T-helper 2 cell (primary cell): ENCODE measurements at places on chromosomes 5 and 9.

GRCh38 chr5:84986688-84987087 is 602.0 kb upstream of the EDIL3 start:
- no peak for DNase-seq

DNA sequence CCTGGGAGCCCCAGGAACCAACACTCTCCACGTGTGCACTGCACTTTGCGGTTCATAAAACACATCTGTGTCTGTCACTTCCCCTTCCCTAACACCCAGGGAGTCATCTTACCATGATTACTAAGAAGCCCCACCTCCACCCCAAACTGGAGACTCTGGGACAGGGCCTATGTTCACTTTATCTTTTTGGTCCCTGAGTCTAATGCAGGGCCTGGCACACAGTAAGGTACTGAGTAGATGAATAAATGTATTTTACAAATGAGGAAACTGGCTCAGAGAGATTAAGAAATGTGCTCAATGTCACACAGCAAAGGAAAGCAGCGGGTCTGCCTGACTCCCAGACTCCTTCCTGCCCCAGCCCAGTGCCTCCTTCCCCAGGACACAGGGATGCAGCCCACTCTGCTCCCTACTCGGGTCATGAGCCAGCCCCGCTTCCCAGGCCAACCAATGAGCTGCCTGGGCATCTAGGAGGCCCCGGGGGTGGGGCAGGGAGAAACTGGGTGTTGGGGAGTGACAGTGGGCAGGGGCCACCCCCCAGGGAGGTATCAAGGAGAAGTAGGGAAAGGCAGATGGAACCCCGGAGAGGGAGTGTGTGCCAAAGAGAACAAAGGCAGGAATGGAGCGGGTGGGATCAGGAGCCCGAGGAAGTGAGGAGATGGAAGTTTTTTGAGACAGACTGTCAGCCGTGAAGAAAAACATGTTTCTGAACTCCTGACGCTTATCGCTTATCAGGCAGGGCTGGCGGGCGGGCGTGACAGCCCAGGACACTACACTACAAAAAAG is 30.5 kb downstream of the SHB start:
- no peak for DNase-seq

DNA sequence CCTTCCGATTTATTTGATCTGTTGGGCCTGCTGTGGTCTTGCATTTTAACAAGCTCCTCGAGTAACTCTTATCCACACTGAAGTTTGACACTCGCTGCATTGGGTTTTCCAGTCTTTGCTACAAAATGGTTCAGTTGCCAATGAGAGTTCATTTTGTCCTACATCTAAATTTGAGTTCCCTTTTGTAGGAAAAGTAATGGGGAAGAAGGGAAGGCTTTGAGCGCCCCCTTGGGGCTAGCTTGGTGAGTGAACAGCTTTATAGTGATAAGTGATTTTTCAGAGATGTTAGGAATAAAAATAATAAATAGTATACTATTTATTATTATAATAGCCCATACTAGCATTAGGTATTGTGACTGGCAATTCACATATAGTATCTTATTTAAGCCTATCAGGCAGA is 89.9 kb upstream of the GNAQ start:
- peak; percentile 13 for DNase-seq

DNA sequence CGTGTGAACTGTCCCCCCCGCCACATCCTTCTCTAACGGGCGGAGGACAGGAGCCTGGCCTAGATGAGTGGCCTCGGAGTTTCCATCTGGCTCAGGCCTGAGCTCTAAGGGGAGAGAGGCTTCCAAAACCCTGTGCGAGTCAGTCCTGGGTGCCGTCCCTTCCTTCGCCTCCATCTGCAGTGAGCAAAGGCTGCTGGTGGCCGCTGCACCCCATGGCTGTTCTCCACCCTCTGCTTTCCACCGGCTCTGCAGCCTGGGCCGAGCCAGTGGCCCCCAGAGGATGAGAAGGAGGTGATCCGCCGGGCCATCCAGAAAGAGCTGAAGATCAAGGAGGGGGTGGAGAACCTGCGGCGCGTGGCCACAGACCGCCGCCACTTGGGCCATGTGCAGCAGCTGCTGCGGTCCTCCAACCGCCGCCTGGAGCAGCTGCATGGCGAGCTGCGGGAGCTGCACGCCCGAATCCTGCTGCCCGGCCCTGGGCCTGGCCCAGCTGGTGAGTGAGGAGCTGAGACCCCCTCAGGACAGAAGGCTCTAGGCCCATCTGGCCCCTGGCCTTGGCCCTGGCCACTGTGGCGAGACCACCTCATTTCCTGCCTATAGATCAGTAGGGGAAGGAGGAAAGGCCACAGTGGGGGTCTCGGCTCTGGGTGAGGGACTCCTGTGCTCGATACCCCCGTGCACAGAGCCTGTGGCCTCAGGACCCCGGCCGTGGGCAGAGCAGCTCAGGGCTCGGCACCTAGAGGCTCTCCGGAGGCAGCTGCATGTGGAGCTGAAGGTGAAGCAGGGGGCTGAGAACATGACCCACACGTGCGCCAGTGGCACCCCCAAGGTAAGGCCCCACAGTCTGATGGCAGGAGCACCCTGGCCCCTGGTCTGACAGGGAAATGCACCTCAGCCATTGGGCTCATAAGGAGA is 3.0 kb downstream of the PKN3 start:
- no peak for DNase-seq

GRCh38 chr5:74286734-74287695 is 353.5 kb downstream of the ENC1 start:
- DNase-seq: no peak

- no peak for DNase-seq
These were observed 302.6 kb downstream of the ACTL7B start for GRCh38 chr9:108553111-108553635.

DNA sequence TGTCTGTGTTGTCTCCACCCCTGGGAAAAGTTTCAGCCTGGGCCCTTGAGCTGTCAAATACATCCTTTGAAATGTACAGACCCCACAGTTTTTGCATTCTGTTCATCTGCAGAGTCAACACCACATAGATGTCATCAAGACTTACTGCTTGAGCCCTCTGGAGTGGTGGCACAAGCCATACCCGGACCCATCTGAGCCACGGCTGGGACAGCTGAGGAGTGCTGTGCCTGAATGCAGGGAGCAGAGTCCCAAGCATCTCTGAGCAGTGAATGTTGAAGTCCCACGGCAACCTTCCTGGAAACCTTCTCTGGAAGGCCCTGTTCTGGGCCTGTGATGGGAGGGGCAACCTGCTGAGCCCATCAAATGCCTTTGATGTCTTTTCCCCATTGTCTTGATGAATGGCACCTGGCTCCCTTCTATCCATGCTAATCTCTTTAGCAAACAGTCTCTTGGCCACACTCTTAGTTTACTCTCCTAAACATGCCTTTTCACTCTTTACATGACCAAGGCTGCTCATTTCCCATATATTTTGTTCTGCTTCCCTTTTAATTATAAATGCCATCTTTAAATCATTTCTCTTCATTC is 92.5 kb downstream of the ATPSCKMT start:
- DNase-seq: no peak

- DNase-seq: no peak
These were observed 25.3 kb downstream of the LRRC70 start for GRCh38 chr5:62603934-62604333.

- DNase-seq: peak; percentile 69
These were observed 4.2 kb upstream of the ENTPD8 start for GRCh38 chr9:137445275-137445807.

DNA sequence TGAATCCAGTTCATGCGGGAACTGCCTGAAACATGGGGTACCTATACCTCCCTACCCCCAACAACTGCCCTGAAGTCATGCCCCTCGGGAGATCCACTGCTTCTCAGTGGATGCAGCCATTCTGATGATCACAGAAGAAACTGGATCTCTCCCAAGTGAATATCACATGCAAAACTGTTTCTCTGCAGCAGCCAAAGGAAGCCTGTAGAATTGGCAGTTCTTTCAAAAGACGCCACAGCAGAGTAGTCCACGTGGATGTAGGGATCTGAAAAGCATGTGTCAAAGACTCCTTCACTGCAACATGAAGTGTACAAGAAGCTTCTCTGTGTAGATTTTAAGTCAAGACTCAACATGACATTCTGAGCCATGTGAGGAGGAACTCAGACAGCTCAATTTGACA is 286.7 kb downstream of the NR3C1 start:
- DNase-seq: no peak

DNA sequence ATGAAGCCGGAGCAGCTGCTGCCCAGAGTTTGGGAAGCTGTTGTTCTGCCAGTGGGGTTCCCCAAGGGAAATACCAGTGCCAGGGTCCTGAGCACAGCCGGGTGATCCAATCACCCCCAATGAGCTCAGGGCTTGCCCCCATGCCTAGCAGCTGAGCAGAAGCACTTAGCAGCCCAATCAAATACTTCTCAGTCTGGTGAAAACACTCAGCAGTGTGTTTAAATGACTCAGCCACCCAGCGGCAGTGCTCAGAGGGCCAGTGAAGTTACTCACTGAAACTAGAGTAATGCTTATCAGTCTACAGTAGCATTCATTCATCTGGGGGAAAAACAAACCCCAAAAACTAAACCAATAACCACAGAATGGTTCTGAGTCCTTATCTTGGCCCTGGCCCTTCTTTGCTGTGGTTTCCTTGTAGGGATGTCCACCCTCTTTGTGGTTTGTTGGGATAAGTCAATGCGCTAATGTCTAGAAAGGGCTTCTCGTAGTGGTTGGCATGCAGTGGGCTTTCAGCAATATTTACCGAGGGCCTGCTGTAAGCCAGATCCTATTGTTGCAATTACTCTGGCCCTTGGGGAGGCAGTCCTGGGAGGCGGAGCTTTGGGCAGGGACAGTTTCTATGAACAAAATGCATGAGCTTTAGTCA is 43.1 kb downstream of the LHX2 start:
- DNase-seq: peak; percentile 70

- no peak for DNase-seq
These were observed 174.5 kb upstream of the OTULINL start for GRCh38 chr5:14407051-14407450.

DNA sequence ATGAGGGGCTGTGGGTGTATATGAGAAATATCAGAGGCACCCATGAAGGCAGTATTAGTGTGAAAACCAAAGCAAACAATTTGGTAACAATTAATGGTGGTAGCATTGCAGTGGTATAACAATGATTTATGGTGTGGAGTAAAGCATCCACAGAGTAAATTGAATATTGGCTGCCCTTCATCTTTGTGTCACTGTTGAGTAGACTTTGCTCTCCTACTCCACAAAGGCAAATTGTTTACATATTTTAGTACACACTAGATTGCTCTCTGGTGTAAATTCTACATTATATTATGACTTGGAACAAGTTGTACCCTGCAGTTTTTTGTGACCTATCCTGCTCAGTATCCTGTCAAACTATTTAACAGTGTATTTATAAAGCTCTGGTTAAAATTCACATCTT is 455.5 kb upstream of the RORB start:
- no peak for DNase-seq

GRCh38 chr5:91283326-91283725 is 99.8 kb downstream of the ARRDC3 start:
- no peak for DNase-seq

- DNase-seq: no peak
These were observed 142.4 kb downstream of the C9orf152 start for GRCh38 chr9:110065532-110065931.

- DNase-seq: no peak
These were observed 31.2 kb upstream of the TLE1 start for GRCh38 chr9:81720450-81721086.

- no peak for DNase-seq
These were observed 301.1 kb upstream of the ACTBL2 start for GRCh38 chr5:57783693-57784092.

DNA sequence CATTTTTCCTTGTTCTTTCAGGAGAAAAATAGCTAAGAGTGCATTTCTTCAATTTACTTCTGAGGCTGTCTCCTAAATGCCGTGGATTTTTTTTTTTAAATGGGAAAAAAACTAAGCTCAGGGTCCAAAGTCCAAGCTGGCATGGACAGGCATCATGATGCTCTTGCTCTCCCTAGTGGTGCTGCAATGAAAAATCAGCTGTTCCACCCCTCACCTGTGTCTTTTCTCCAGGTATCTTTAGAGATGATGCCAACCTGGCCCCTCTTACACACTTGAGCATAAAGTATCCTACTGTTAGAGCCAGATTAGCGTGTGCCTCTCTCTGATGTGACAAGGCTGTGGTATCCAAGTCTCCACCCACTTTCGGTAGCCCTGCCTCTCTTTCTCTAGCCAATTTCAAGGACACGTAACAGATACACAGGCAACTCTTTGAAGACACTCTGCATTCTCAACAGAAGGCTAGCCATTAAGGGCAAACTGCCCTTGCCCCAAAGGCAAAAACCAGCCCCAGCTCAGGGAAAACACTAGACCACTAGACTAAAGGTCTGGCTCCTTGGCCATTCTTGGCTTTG is 208.8 kb downstream of the SAXO1 start:
- DNase-seq: no peak

GRCh38 chr9:131516100-131516499 is 13.4 kb downstream of the POMT1 start:
- DNase-seq: no peak

- no peak for DNase-seq
These were observed 388.2 kb downstream of the FAM170A start for GRCh38 chr5:120017513-120017912.

GRCh38 chr5:119678351-119679028 is 49.1 kb downstream of the FAM170A start:
- DNase-seq: no peak
